ENCODE measurements at places on chromosomes 12 and 14. TPM values are rescaled to one million over a fixed set of nuclear protein-coding genes. Genes with fewer than 3 reads are reported as not detected.
A peak's percentile ranks its signal among the peaks of the same experiment; 100 is the strongest.

DNA sequence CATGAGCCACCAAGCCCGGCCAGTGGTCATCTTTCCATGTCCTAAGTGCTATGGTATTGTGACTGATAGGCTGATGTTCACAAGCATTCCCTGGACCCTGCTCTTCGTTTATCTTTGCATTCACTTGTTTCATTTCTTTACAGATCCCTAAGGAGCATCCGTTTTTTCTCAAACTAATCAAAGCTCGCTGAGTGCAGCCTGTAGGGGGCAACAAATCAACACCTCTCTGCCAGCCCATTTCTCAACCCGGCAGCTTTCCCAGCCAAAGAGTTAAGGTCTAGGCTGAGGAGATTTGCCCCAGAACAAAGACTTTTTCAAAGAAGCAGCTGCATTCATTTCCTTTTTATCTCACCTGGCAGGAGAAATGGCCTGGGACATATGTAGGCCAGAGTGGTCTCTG is 12.1 kb downstream of the SIRT4 start:
- no peak for DNase-seq

DNA sequence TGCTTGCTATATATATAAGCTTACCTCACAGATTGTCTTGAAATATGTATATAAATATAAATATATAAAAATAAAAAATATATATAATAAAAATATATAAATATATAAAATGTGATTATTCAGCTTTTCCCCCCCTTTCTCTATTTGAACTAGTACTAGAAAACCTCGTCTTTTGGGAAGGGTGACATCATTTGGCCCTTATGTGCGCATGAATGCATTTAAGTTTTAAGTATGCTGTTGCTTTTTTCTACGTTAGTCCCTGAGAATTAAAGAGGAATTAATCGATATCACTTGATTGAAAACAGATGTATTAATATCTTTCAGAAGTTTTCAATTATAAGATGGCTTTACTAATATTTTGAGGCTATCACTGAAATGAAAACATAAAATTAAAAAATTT is 69.9 kb downstream of the RAD51B start:
- DNase-seq = no peak

- no peak for DNase-seq
These were observed 100.0 kb downstream of the PPP2R5C start for GRCh38 chr14:101861464-101861863.

- DNase-seq = no peak
These were observed 255.2 kb upstream of the FAR2 start for GRCh38 chr12:28893856-28894255.

DNA sequence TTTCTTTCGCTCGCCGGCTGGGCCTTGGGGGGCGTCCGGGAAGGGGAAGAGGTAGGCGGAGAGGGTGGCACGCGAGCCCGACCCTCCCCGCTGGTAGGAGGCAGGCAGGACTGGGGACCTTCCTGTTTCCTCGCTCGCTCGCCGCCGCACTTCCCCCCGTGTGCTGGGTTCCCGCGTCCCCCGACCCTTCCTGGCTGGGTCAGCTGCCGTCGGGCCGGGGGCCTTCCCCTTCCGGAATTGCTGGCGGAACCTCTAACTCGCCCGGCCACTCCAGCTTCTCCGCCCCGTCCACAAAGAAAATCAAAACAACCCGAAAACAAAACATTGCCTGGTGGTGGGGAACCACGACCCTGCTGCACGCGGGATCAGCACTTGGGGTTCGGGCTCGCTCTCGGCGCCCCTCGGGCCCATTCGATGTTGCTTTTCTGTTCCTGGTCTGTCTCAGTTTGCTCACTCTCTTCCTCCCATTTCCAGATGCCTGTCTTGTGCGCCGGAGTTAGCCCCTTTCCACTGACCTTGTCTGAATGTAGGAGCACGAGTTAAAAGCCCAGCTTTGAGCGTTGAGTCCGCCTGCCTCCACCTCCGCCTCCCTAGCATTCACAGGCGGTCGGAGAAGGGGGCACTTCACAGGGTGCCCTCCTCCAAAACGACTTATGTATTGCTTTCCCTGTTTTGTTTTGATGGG is 581 bp downstream of the PAPOLA start:
- peak; percentile 62 for DNase-seq

DNA sequence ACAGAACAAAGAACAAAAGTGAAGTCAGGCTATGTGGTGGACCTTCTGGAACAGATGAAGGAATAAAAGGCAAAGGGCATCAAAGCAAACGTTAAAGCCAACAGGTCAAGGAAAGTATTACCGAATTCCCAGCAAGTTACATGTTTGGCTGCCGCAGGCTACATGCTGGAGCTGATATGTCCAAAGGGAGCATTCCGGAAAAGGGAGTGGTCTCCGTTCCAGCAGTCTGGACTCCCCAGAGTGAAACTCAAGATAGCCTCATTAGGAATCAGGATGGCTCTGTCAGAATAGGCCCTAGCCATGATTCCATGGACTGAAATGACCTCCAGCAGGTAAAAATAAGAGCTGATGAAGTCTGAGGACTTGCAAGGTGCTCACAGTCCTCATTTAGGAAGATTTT is 379.8 kb upstream of the PRICKLE1 start:
- peak; percentile 70 for DNase-seq

KRT6C gene
- not detected for total RNA-seq

CCDC196 gene
- not detected for total RNA-seq
